Vein endothelial cell (primary cell): ENCODE measurements at places on chromosomes 12 and 14. TPM values are rescaled to one million over a fixed set of nuclear protein-coding genes. Genes with fewer than 3 reads are reported as not detected.

HHIPL1 gene
- 2.9 and 3.3 TPM in 2 replicates for total RNA-seq

PRB2 gene
- not detected in 2 replicates for total RNA-seq

KIF21A gene
- 9.8 and 12.8 TPM in 2 replicates for total RNA-seq

COX8C gene
- total RNA-seq: not detected in 2 replicates

TGM1 gene
- 0.98 and 1.8 TPM in 2 replicates for total RNA-seq

IL22 gene
- not detected in 2 replicates for total RNA-seq

NINJ2 gene
- total RNA-seq: 0.38 and 1.6 TPM in 2 replicates

KANSL2 gene
- 49.2 and 62.1 TPM in 2 replicates for total RNA-seq

EPYC gene
- not detected in 2 replicates for total RNA-seq

RPS6KL1 gene
- 10.5 and 14.7 TPM in 2 replicates for total RNA-seq

SLC2A3 gene
- total RNA-seq: 28.2 and 35.6 TPM in 2 replicates

TPH2 gene
- not detected in 2 replicates for total RNA-seq

NFATC4 gene
- total RNA-seq: 11.4 and 20.0 TPM in 2 replicates

CCDC196 gene
- not detected in 2 replicates for total RNA-seq

SPX gene
- total RNA-seq: under 0.01 and 0.10 TPM in 2 replicates

NANOG gene
- total RNA-seq: not detected in 2 replicates

SLCO1A2 gene
- total RNA-seq: 0.33 TPM in 1 of 2 replicates, not detected in the other

CMKLR1 gene
- total RNA-seq: under 0.01 and 0.10 TPM in 2 replicates

KLRD1 gene
- under 0.01 TPM in 2 replicates for total RNA-seq
